ENCODE measurements at places on chromosomes 5 and 9. TPM values are rescaled to one million over a fixed set of nuclear protein-coding genes. Genes with fewer than 3 reads are reported as not detected.

DNA sequence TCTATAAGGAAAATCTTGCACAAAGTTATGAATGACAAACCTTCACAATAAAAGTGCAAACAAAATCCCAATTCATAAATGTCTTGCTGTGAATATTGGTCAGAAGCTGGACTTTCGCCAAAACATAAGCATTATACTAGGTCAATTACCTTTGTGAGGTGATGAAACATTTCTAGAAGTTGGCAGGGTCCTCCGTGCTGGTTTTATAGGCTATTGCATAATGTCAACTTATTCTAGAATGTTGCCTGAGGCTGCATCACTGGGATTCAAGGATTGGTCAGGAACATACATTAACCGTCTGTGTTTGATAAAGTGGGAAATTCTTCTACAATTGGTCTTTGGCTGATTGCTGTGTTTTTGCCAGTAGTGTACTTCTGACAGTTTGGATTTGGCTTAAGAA lies 49.8 kb upstream of the PALM2AKAP2 start:
- no peak for DNase-seq

The SPATA31D4 gene
- not detected for polyA plus RNA-seq

- no peak for DNase-seq
Observed at GRCh38 chr9:3516667-3517330, 9.0 kb downstream of the RFX3 start.

The CER1 gene
- not detected for polyA plus RNA-seq

The CDK9 gene
- polyA plus RNA-seq = 72.3 TPM

DNA sequence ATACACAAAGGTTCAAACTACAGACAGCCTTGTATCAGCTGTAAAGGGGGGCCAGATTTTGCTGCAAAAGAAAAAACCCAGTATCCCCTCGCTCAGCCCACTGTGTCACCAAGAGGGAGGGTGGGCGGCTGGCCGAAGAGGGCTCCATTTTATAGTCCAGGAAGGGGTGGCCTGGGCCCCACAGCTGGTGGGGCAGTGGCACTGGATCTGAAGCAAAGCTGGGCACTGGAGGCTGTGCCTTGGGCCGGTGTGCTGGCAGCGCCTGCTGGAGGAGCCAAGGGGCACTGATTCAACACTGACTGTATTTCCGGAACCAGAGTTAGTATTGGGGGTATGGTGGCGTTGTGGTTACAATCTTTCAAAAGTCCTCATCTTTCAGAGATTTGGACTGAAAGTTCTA lies 9.1 kb downstream of the BRD3 start:
- peak; percentile 44 for DNase-seq

The IFNK gene
- not detected for polyA plus RNA-seq

GRCh38 chr5:10655972-10656830 lies 92.3 kb downstream of the ANKRD33B start:
- no peak for DNase-seq

GRCh38 chr9:19782005-19782404 lies 6.8 kb downstream of the SLC24A2 start:
- DNase-seq = no peak

DNA sequence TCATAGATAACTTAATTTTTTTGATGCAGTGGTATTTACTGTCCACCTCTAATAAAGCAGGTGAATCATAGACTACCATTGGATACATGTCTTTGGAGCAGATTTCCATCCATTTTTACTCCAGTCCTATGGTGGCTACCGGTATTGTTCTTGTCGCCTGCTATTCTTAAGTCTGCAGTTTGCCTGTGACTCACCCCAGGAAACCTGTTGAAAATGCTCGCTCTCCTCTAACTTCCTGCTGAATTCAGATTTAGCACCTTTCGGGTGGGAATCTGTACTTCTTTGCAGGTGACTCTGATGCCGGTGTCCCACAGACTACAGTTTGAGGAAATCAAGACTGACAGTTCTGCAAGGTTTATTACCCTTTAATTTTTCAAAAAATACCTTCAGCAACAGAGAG lies 58.8 kb upstream of the DHFR start:
- no peak for DNase-seq

DNA sequence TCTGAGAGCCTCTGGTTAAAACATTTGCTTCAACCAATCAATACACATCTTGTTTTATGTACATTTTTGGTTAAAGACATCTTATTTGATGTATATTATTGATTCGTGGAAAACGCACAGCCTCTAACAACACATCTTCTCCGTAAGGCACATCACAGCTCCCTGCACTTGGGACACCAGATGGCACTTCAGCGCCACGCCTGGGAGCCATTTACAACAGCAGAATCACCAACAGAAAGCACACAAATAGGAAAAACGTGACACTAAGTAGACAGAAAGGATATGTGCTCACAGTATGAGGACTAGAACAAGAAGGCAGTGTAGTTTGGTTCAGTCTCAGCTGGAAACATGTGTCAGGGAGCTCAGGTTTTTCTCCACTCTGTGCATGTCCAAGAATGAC lies 199.7 kb downstream of the ROR2 start:
- DNase-seq = no peak

The NR2F1-AS1 gene
- not detected for polyA plus RNA-seq

- DNase-seq = no peak
Observed at GRCh38 chr5:135481387-135481786, 29.2 kb upstream of the TIFAB start.

DNA sequence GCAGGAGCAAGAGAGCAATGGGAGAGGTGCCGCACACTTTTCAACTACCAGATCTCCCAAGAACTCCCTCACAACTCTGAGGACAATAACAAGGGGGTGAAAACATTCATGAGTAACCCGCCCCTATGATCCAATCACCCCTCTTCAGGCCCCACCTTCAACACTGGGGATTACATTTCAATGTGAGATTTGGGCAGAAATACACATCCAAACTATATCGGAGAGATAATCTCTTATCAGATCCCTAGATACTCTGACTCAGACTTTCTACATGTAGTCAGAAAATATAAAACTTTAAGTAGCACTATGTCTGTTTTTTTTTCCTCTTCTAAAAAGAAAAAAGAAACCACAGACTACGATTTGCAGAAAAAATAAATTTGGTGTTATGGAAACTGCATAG lies 1595.9 kb upstream of the NUDT12 start:
- DNase-seq = no peak

GRCh38 chr5:55625589-55625909 lies 86.6 kb downstream of the SLC38A9 start:
- DNase-seq = no peak

The C9orf40 gene
- 4.0 TPM for polyA plus RNA-seq

The MLANA gene
- polyA plus RNA-seq = not detected

DNA sequence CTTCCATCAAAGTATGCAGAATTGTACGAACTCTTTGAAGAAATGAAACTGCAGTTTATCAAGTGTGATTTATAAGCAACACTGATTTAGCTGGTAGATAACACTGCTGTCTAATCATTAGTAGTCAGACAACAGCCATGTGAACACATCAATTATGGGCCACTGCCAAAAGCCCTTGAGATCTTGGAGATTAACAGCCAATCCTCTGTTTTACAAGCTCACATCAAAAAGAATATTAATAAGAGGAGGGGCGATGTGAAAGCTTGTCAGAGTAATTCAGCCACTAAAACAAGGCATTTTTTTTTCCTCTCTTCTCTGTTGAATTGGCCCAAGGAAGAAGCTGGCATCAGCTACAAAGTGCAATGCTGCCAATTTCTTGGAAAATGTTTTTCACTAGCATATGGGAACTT lies 28.1 kb downstream of the ZNF608 start:
- no peak for DNase-seq

The MZB1 gene
- polyA plus RNA-seq = 3.5 TPM

DNA sequence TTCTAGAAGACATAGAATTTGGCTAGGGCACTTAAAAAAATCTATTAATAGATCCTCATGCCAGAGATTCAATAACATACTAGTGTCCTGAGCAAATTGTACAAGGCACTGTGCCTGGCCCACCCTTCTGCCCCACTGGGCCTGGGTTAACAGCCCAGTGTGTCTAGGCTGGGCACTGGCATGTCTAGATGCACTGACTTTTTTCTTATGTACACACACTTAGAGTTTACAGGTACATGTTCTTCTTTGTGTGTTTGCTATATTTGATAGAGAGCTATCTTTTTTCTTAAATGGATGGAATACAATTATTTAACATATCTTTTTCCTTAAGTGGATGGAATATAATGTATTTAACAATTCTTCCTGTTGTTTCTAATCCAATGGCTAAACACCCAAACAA lies 241.5 kb downstream of the AUH start:
- DNase-seq = no peak

The GCNT4 gene
- polyA plus RNA-seq = 1.3 TPM

DNA sequence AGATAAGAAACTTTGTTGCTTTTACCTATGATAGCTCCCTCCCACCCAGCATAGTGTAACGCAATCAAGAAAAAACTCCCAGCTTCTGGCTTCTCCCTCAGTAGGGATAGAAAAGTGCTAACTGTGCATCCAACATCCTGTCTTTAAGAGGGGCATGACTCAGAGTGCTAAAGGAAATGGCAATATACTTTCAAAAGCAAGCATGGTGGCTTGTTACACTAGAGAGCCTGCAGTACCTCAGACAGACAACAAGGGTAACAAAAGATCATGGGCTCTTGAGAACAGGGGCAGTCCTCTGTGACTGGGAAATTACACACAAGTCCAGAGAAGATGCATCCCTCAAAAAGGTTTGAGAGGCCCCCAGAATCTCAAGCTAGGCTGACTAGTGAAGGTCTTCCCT lies 37.8 kb downstream of the PRELID2 start:
- DNase-seq = no peak

The PLPP7 gene
- polyA plus RNA-seq = not detected

DNA sequence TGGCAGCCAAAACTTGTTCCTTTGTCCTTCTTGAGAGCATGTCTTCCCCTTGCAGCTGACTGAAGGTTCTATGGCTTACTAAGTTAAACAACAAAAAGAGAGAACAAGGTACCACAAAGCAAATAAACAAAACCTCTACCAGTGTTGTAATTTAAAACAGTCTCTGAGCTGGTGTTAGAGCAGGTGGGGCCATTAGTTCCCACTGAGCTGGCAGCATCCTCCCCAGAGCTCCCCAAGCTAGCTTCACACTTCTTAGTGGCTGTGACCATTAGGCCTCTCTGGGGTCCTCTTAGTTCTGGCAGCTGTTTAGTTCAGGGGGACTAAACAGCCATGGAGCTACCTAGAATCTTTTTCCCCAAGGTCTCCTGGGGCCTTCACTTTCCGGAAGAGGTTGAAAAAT lies 128.6 kb upstream of the ELL2 start:
- DNase-seq = no peak

DNA sequence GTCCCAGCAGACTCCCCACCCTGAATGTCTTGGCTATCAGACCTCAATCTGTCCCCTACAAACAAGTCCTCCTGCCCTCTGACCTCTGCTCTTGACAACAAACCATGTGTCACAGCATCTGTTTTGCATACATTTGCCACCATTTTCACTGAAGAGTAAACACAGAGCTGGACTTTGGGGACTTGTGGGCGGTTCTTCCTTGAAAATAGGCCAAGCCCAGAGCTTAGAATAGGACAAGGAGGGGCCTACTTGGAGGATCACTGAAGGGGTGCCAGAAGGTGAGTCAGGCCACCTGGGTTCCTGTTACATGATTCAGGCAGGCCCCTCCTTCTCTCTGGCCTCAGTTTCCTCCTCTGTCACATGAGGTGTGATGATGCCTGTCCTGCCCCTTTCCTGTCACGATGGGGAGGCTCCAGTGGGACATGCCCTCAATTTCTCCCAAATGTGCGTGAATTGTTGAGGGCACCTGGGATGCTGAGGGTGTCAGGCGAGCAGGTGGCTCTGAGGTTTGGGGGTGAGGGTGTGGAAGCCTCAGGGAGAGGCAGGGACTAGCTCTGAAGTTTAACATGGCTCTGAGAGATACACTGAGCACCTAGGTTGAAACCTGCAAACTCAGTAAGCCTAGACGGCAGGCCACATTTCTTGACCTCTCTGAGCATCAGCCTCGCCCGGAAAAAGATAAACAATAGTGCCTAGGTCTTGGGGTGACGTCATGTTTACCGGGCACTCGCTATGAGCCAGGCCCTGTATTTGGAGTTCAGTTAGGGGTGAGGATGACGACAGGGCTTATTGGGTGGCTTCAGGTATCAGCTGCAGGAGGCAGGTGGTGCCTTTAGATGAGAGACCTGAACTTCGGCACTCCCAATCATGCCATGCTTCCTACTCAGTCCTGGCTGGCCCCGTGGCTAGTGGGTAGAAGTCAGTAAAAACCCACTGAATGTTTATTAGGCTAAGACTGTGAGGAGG lies 107.6 kb upstream of the PITX1 start:
- no peak for DNase-seq

- DNase-seq = no peak
Observed at GRCh38 chr9:131856105-131856504, 116.2 kb upstream of the RAPGEF1 start.

The ZFP37 gene
- 3.1 TPM for polyA plus RNA-seq

- DNase-seq = no peak
Observed at GRCh38 chr5:81552852-81553566, 159.1 kb upstream of the ACOT12 start.

DNA sequence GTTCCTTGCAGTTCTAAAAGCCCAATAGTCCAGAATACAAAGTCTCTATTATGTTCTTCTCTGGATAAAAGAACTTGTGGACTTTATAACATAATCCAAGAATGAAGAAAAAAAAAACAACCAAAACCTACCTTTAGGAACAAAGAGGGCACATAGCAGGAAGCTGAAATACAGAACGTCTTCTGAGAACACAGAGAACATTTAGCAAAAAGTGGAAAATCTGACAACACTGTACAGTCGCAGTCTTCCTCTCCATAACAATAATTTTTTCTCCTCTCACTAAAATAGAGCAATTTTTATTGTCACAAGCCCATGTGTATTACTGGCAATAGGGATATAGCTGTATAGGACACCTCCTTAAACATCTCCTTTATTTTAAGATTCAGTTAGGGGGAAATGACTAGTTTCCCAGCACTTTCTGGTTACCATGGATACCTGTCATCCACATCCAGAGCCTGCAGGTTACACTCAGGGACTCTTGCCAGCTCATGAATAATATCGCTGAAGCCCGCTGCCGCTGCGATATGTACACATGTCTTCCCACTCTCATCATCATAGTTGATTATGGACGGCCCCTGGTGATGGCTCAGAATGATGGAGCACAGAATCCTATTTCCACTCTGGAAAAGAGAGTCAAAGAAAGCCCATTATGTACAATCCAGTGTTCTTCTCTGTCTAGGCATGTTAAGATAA lies 106.5 kb downstream of the ANKRD55 start:
- no peak for DNase-seq

GRCh38 chr5:14355391-14355790 lies 212.2 kb downstream of the TRIO start:
- DNase-seq = no peak

The C5orf46 gene
- polyA plus RNA-seq = not detected

- DNase-seq = no peak
Observed at GRCh38 chr5:1753490-1753889, 46.1 kb downstream of the MRPL36 start.

DNA sequence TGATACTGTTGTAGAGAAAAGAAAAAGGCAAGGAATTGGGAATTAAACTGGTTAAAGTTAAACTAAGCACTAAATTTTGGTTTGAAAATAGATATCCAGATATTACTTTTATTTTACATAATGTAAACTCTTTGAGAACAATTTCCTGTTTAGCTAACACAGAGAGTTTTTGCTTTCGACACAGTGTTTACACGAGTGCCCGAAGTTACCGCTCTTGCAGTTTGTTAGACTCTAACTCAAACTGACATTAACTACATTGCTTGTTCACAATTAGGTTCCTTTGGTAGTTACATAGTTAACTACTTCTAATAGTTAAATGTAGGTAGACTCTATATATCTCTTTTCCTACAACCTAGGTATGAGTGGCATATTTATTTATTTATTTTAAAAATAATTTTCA lies 117.1 kb upstream of the CHD1 start:
- no peak for DNase-seq
